DMS79 (cell line): ENCODE measurements at places on chromosomes 5 and 9.

DNA sequence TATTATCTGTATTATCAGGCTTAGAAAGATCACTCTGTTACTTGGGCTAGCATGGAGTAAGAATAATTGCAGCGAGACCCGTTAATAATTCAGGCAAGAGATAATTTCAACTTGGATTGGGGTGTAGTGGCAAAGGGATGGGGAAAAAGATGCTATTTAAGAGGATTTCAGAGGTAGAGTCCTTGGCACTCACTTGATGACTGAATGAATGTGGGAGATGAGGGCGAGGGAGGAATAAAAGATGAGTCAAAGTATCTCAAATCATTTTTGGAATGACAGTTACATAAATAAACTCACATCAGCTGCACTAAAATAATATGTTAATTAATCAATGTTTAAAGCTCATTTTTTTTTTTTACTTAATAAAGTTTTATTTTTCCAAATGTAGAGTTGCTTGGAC, 4.5 kb upstream of the GPR21 start:
- DNase-seq = no peak

GRCh38 chr5:177359451-177359851, 1.7 kb downstream of the RGS14 start:
- no peak for DNase-seq

- DNase-seq = no peak
These were observed 52.3 kb downstream of the WDR36 start for GRCh38 chr5:111144352-111144930.

DNA sequence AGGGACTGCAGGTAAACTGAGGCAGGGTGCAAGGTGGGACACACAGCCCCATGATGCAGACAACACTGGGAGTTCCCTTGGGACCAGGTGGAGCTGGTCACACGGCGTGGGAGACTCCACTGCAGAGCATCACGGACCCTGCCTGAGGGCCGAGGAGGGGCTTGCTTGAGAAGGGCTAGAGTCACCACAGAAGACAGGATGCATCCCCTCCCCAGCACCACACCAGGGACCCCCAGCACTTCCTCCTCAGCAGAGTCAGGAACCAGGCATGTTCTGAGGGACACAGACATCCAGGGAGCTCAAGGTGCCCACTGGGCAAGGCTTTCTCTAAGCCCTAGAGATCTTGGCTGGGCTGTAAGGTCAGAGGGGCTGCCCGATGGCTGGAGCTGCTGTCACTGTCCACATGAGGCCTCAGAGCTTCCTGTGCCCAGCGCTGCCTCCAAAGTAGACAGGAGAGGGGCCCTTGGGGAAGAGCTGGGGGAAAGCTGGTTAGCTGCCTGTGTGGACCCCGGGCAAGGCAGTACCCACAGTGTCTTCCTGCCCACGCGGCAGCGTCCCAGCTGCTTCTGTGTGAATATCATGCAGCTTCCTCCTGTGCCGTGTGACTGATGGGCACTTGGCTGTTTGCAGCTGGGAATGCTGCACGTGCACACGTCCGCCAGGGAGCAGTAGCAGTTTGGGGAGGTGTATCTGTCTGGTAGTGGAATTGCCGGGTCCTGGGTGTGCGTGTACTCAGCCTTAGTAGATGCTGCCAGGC, 176.6 kb downstream of the CACNA1B start:
- DNase-seq = no peak

GRCh38 chr5:132059696-132060500, 557 bp upstream of the IL3 start:
- DNase-seq = no peak

- DNase-seq = no peak
These were observed 518 bp downstream of the LOX start for GRCh38 chr5:122077366-122078115.

GRCh38 chr5:73915345-73915744, 289.3 kb downstream of the ARHGEF28 start:
- no peak for DNase-seq

DNA sequence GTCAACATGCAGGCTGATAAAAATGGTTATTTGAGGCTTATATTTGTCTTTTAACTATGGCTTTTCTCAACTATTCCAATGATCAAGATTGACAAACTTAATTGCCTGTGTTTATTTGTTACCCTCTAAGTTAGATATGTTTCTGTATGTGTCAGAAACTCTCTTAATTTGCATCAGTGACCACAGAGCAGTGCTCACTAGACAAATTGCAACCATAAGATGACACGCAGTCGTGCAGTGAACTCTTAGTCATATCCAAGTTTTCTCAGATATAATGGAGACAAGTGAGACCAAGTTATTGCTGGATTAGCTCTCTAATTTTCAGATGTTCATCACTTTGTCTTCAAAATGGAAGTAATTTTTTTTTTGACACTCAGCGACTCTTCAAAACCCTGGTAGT, 342.2 kb upstream of the RFX3 start:
- DNase-seq = no peak

- no peak for DNase-seq
These were observed 22.8 kb downstream of the ANXA1 start for GRCh38 chr9:73174330-73174980.

- no peak for DNase-seq
These were observed 70.5 kb upstream of the OR2K2 start for GRCh38 chr9:111400564-111400898.

GRCh38 chr5:60891667-60892066, 47.6 kb upstream of the ELOVL7 start:
- DNase-seq = no peak

DNA sequence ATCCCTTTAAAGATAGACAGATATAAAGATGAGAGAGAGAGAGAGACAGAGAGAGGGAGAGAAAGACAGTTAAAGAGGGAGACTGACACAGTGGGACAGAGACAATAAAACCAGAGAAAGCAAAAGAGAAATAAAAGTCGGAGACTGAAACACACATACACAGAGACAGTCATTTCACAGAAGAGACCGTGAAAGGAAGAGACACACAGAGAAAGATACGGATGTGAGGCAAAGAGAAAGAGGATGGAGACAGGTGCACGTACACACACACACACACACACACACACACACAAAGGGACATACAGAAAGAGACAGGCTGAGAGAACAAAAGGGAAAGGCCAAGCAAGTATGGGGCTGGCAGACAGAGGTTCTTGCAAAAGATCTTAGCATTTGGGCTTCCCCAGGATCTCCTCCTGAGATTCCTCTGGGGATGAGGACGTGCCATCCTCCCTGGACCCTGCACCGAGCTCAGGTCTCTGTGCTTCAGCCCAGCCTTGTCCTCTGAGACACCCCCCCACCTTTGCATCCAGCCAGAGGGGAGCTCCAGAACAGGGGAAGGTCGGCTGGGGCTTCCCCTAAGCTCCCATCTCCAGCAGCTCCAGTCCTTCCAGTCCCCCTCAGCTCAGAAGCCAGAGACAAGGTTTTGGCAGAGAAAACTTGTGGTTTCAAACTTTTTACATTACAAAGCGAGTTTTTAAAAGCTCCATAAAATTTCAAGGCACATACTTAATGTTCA, 318.4 kb upstream of the PANK3 start:
- no peak for DNase-seq

- no peak for DNase-seq
These were observed 83.8 kb downstream of the SEMA4D start for GRCh38 chr9:89413963-89414638.

- DNase-seq = no peak
These were observed 124.3 kb upstream of the ICE1 start for GRCh38 chr5:5298068-5298633.

GRCh38 chr9:73006986-73007385, 54.1 kb upstream of the ALDH1A1 start:
- no peak for DNase-seq

DNA sequence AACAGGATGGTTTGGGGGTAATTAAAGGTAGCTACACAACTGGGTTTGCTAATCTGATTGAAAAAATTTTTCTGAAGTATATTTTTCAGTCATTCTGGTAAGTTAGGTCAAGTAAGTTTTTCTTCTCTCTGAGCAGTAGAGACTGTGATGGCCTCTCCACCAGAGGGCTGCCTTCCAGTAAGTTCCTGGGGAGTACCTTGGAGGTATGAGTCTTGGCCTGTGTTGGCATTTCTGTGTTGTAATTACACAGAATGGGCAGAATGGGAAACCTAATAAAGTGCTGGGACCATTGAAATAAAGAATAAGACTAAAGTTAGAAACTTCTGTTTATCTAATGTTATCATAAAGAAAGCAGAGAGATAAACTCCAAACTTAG, 430.8 kb downstream of the ARHGEF28 start:
- DNase-seq = no peak

DNA sequence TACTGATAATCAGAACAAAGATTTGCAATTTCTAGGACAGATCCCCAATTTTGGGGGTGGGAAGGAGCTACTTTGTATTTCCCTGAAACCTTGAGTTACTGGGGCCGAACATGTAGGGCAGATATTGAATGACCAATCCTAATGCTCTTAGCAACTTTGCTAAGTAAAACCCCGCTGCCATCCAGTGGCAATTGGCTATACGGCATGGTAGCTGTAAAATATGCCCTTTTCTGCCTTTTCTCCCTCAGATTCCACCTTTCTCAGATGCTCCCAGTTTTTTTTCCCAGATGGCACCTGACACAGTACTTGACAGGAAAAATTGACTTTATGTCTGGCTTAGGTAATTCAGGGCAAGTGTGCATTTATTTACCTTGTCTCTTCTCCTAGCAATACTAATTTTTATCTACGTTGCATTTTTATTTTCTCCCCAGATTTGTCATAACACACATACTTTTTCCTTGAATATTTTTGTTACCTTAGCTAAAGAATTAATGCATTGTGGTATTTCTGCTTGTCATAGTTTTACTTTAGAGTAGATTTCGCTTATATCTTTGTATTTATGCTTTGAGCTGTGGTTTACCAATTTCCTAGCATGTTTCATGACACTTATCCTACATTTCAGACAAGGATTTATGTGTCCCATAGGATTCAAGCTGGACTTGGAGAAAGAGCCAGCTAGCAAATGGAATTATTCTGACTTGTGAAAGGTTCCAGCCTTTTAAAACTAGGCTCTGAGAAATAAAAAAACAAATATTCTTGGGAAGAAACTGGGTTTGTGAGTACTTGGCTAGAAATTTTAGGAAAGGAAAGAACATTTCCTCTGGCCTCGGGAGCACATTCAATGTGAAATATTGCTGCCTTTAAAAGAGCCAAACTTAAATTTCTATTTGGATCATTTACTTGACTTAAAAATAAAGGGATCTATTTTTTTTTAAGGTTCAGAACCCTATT, 37.4 kb downstream of the PIK3R1 start:
- DNase-seq = peak; percentile 13

DNA sequence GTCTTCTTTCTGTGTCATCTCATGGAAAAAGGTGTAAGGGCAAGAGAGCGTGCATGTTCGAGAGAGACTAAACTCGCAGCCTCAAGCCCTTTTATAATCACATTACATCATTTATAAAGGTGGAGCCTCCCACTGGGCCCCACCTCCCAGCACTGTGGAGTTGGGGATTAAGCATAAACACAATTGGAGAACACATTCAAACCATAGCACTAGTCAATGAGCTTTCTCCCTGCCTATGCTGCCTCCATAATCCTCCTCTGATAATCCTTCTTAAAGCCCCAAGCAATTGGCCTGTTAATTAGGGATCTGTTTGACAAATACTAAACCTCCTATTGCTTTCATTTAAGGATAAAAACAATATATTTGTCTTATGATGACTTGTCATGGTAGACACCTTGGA, 99.6 kb downstream of the NMUR2 start:
- no peak for DNase-seq

DNA sequence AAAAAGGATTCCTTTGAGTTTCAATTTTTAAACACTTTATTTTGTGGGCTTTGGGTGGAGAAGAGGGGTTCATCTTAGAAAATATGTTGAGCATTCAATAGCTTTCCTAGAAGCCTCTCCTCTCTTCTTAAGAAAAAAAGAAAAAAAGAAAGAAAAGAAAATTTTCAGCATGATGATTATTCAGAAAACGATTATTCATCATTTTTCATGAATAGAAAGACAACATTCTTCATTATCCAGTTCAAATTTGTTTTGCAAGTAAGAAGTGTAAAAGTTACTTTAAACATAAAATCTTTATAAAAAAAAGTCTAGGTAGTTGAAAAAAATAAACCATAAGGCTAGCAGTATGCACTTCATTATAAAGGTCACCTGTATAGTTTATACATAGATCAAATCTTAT, 636.5 kb downstream of the IRX1 start:
- no peak for DNase-seq

DNA sequence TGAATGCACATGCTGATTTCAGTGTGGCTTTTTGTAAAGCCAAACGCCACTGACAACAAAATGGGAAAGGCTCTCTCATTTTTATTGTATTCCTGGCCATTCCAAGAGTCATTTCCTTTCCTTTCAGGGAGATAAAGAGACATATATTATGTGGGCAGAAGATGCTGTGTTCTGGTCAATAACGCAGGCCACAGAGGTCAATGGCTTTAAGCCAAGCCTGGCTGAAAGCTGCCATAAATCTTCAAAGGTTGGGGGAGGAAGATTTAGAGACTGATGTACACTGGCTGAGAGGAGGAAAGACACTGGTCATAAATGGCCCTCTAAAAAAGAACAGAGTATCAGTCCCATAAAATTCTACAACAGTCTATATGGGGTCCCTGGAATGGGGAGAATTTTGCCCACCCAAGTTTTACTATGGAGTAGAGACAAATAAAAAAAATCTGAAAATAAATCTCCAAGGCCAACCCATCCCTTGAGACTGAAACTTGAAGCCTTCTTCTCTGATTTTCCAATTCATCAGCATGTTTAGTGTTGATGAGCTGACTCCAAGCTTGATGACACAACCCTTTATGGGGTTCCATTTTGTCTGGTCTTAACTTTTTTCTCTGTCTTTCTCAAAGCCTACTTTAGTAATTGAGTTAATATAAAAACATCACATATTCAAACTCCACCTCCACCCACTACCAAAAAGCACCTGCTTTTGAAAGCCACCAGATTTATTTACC, 152.1 kb upstream of the SLC24A2 start:
- no peak for DNase-seq

DNA sequence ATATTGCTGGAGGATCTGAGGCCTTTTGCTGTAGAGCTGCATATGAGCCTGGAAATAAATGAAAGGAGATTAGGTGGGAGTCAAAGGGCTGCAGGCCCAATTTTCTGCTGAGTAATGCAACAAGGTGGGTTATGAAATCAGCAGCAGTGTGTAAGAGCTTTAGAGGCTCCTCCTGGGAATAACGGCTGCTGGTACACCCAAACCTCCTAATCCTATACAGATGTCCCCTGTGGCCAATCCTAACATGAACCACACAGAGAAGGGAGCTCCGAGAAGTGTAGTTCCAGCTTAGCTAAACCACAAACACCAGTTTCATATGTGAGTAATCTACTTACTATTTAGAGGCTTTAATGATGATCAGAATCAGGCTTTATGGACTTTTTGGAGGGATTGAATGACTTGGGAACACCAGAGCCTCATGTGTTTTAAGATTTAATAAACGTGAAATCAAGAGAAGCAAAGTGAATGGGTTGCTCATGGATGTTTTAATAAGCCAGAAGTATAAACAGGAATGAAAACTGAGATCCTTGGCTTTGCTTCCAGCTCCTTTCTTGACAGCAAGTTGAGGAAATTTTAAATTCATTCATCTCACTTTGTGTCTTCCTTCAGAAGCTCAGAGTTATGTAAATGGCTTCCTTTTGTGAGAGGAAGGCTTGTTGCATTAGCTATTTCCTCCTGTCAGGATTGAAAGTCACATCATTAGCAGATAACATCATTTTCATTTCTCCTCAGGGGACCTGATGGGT, 437.5 kb downstream of the TMEM232 start:
- no peak for DNase-seq

GRCh38 chr9:136059851-136060670, 35.0 kb downstream of the NACC2 start:
- DNase-seq = no peak

- DNase-seq = no peak
These were observed 98.4 kb upstream of the MVB12B start for GRCh38 chr9:126228111-126228780.
